ENCODE measurements at places on chromosomes 7 and 10. TPM values are rescaled to one million over a fixed set of nuclear protein-coding genes. Genes with fewer than 3 reads are reported as not detected.

GRCh38 chr7:26001662-26002244, 150.2 kb upstream of the NFE2L3 start:
- H3K36me3 ChIP-seq: no peaks in the 10 kb centered on the region
- no peaks in the 10 kb centered on the region for H3K4me1 ChIP-seq
- DNase-seq: no peak
- no peak overlapping the region for H3K27ac ChIP-seq

DNA sequence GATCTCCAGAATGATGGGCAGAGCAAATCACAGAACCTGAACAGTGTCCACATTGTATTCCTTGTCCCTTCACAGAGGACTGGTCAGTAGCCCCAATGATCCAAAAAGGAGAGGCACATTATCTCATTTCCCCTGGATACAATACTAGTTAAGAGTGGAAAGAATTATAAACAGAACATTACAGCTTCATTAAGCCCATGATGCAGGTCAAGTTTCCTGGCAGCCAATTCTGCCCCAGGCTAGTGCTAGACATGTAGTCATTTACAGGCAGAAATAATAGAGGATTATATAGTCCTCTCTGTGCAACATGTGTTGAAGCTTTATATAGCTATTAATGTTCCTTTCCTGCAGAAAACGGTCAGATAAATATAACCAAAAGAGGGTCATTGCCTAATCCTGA, 124.3 kb upstream of the WNT16 start:
- no peak overlapping the region for H3K4me3 ChIP-seq
- DNase-seq: no peak
- no peaks in the 10 kb centered on the region for H3K4me1 ChIP-seq
- no peak overlapping the region for H3K27ac ChIP-seq

TFPI2 gene
- not detected for polyA plus RNA-seq

GRCh38 chr10:127267442-127267841, 71.1 kb upstream of the INSYN2A start:
- H3K27me3 ChIP-seq: no peaks in the 10 kb centered on the region
- H3K4me1 ChIP-seq: no peaks in the 10 kb centered on the region
- no peak overlapping the region for H3K27ac ChIP-seq
- DNase-seq: no peak
- no peaks in the 10 kb centered on the region for H3K36me3 ChIP-seq

DNA sequence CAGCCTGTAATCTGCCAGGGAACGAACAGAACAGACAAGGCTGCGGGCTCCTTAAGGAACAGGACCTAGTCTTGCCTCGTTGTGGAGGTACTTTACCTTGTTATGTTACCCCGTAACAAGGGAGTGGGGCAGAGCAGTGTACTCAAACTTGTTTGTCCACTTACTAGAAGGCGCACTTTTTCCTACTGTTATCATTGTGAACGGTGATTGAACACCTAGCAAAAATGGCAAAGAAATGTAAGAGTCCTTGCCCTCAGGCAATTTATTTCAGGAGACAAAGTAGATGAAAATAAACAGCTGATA, 620 bp upstream of the IMPDH1 start:
- no peaks in the 10 kb centered on the region for H3K27me3 ChIP-seq
- no peak for DNase-seq
- H3K36me3 ChIP-seq: no peaks in the 10 kb centered on the region
- H3K27ac ChIP-seq: peak overlapping the region; percentile 87

DNA sequence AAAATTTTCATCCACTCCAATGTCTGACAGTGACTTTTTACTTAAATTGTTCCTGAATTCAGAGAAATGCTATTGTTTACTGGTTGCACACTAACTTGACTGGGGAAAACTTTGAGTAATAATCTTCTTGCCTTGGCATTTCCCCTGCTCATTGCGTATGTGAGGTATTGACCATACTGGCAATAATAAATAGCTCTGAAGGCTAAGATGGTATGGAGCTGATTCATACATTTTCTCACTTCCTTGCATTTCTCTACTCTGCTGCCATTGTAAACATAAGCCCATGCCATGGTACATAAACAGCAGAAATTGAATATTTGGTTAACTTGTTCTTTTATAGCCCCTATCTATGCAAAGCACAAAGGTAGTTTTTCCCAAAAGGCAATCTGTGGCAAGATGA, 290.0 kb downstream of the RNLS start:
- H3K27ac ChIP-seq: no peak overlapping the region
- no peak overlapping the region for H3K4me3 ChIP-seq
- no peaks in the 10 kb centered on the region for H3K4me1 ChIP-seq
- H3K27me3 ChIP-seq: no peaks in the 10 kb centered on the region

ANKRD30A gene
- polyA plus RNA-seq: not detected

SLC29A4 gene
- polyA plus RNA-seq: 0.21 TPM

DNA sequence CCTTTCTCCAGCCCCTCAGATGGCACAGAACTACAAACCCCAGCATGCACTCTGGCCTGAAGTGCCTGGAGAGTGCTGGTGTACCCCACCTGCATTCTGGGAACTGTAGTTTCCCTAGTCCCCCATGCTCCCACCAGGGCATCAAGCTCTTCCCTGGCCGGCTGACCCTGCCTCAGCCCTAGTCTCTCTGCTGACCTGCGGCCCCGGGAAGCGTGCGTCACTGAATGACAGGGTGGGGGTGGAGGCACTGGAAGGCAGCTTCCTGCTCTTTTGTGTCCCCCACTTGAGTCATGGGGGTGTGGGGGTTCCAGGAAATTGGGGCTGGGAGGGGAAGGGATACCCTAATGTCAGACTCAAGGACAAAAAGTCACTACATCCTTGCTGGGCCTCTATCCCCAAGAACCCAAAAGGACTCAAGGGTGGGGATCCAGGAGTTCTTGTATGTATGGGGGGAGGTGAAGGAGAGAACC, 2.1 kb downstream of the NOS3 start:
- no peak overlapping the region for H3K27ac ChIP-seq
- no peaks in the 10 kb centered on the region for H3K36me3 ChIP-seq
- no peak for DNase-seq
- peaks cover 17% of the 10 kb centered on the region for H3K27me3 ChIP-seq

DNA sequence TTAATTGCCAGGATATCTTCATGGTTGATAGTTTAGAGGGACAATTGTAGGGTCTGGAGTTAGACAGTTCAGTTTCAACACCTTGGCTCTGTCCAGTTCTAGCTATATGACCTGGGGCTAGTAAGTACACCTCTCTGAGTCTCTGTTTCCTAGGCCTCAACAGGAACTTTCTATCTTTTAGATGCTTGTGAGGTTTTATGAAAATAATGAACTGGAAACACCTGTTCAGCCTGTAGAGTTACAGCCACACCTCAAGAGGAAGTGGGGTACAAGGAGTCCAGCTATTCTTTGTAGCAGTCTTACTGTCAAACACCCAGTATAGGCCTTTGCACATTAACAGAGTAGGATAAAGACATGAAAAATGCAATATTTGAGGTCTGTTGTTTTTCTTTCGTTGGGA, 73.4 kb downstream of the CHRM2 start:
- H3K4me3 ChIP-seq: no peak overlapping the region
- H3K27ac ChIP-seq: no peak overlapping the region
- H3K27me3 ChIP-seq: no peaks in the 10 kb centered on the region
- no peak for DNase-seq
- no peaks in the 10 kb centered on the region for H3K4me1 ChIP-seq

Data from CD14-positive monocyte (primary cell).